ENCODE measurements at places on chromosomes 16 and 17.

DNA sequence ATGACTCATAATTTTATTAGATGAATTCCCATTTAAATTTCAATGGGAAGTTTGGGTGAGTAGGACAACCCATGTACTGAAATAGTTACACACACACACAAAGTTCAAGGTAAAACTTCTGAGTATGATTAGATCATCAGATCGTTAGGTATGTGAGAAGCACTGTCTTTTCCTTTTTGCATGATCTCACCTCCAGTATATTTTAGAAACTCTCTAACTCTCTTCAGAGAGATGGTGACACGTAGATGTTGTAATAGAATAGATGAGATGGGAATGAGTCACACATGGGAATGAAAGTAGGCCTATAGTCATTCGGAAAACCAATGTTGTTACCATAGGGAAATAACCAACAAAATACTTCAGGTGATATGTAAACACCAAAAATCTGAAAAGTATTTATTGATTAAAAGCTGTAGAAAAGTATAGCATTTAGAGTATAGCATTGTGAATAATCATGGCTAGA is 22.2 kb downstream of the KRT23 start:
- DNase-seq = no peak

DNA sequence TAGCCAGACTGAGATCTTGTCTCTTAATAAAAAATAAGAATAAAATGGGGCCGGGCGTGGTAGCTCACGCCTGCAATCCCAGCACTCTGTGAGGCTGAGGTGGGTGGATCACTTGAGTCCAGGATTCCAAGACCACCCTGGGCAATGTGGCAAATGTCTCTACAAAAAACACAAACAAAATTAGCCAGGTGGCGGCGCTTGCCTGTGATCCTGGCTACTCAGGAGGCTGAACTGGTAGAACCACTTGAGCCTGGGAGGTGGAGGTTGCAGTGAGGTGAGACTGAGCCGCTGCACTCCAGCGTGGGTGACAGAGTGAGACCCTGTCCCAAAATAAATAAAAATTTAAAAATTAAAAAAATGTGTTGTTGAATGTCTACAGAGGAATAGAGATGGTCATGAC is 2.9 kb upstream of the DEF8 start:
- no peak for DNase-seq

GRCh38 chr16:13866073-13866472 is 53.9 kb upstream of the ERCC4 start:
- DNase-seq = no peak

DNA sequence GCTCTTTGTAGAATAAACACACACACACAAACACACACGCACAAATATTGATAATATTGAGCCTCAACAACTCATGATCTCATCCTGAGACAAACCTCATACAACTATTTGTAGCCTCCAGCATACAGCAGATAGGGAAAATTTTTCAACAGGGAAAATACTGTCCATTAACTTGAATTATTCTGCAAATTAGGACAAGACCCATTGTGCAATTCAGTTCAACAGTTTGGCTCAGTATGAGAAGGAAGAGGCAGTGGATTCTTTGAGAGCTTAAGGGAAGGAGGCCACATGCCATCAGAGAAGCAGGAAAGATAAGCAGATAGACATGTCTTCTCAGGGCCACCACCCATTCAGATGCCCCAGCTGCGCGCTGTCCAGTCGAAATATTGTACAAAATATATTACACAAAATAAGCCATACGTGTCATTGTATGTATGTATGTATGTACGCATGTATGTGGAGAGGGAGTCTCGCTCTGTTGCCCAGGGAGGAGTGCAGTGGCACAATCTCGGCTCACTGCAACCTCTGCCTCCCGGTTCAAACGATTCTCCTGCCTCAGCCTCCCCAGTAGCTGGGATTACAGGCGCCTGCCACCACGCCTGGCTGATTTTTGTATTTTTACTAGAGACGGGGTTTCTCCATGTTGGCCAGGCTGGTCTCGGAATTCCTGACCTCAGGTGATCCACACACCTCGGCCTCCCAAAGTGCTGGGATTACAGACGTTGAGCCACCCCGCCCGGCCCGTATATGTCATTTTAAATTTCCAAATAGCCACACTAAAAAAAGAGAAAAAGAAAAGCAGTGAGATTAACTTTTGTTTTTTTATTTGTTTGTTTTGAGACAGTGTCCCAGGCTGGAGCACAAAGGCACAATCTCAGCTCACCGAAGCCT is 1.8 kb downstream of the ZC3H7A start:
- DNase-seq = no peak

DNA sequence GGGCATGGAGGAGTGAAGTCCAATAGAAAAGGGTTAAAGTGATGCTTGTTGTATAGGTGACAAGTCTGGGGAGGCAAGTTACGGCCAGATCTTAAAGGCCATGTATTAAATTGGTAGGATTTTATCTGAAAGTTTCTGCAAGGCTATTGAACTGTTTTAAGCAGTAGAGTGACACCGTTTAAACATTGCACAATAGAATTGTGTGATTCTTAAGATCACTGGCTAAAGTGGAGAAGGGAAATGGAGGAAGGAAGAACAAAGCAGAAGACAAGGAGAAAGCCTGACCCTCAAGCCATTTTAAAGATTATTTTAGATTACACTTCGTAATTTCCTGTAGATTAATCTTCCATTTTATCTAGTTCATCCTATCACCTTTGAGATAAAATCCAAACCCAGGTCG is 5.6 kb upstream of the MPHOSPH6 start:
- DNase-seq = no peak

- no peak for DNase-seq
Observed at GRCh38 chr17:19318611-19319010, 43.9 kb downstream of the B9D1 start.

DNA sequence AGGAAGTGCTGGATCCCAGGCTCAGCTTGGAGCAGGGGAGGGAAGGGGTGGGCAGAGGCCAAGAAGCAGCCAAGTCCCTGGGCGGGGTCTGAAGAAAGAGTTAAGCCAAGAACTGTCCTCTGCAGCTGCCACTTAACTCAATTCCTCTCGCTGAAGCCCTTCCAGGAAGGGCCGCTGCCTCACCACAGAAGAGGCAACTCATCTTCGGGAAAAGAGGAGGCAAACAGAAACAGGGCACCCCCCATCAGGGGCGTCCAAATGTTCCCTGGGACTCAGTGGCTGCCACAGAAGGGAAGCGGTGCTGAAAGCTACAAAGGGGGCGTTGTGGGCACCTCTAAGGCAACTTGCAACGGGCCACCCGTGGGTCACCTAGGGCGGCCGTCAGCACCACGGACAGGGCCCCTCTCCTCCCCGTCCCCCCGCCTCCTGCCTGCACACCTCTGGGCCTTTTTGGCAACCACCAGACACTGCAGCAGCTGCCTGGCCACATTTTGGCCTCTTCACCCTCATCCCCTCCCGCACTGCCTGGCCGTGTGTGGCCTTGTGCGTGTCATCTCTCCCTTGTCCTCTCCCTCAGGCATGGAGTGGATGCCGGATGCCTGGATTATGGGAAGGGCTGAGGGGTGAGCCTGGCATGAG is 2.5 kb downstream of the TLCD3B start:
- no peak for DNase-seq
